ENCODE measurements at places on chromosomes 3 and 15. TPM values are rescaled to one million over a fixed set of nuclear protein-coding genes. Genes with fewer than 3 reads are reported as not detected.

Gene EIF2B5
- polyA plus RNA-seq: 26.4 TPM

Gene C3orf49
- polyA plus RNA-seq: not detected

Gene EPHB1
- polyA plus RNA-seq: 3.1 TPM

Gene NANOGP8
- 8.5 TPM for polyA plus RNA-seq

Gene NUP210
- polyA plus RNA-seq: 13.8 TPM

Gene CHRNA7
- 4.6 TPM for polyA plus RNA-seq

Gene HDAC11
- polyA plus RNA-seq: 3.5 TPM

Data from GM23338 (cell line).